Omental fat pad (tissue), 4 donors: ENCODE measurements at places on chromosomes 12 and 14.

DNA sequence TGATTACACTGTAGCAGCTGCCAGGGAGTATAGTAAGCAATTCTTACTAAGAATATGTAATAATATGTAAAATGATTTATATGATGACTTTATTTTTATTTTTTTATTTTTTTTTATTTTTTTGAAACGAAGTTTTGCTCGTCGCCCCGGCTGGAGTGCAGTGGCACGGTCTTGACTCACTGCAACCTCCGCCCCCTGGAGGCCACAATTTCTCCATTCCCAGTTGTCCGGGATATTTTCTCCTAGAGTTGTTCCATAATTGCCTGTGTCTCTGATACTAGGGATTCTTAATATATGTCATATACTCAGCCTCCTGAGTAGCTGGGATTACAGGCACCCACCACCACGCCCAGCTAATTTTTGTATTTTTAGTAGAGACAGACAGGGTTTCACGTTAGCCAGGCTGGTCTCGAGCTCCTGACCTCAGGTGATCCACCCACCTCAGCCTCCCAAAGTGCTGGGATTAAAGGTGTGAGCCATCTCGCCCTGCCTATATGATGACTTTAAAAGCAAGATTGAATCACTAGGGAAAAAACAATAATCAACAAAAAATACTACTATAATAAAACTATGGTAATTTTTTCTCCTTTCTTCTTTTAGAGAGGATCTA lies 12.2 kb upstream of the ITPR2 start:
- peak; percentile 45 for DNase-seq

DNA sequence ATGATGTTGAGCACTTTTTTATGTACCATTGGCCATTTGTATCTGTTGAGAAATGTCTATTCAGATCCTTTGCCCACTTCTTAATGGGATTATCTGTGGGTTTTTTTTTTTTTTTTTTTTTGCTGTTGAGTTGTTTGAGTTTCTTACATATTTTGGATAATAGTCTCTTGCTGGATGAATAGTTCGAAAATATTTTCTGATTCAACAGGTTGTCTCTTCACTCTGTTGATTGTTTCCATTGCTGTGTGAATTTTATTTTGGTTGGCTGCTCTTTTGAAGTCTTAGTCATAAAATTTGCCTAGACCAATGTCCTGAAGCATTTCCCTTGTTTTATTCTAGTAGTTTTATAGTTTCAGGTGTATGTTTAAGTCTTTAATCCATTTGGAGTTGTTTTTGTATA lies 64.5 kb downstream of the CAND1 start:
- no peak for DNase-seq

GRCh38 chr14:20434701-20435581 lies 1.0 kb downstream of the KLHL33 start:
- no peak for DNase-seq

DNA sequence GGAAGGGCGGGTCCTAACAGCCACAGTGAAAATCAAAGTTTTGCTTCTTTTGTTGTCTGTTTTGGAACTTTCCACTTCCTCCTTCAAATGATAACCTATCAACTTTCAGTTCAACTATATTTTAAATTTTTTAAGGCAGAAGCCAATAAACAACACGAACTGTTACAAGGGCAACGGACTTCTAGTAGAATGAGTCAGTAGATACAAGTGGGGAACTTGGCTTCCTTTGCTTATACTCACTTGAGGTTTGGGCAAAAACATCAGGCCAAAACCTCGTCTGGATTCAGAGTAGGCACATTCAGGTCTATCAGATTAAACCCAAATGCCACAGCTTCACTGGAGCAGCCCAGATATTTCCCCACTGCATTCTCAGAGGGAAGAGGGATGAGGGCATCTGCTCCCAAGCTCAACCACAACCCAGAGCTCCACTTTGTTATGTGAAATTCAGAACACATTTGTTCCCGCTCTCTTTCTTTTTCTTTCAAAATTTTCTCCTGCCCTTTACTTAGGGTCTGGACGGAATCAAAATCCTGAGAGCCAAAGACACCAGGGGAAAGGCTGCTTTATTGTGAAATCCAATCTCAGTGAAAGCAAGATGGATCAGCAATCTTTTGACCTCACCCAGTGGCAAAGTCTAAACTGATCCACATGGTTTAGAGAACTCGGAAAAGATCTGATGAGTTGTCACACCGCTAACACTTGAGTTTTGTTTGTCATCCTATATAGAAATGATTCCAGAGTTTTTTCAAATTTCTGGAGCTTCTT lies 152.5 kb upstream of the BTG1 start:
- DNase-seq = no peak

DNA sequence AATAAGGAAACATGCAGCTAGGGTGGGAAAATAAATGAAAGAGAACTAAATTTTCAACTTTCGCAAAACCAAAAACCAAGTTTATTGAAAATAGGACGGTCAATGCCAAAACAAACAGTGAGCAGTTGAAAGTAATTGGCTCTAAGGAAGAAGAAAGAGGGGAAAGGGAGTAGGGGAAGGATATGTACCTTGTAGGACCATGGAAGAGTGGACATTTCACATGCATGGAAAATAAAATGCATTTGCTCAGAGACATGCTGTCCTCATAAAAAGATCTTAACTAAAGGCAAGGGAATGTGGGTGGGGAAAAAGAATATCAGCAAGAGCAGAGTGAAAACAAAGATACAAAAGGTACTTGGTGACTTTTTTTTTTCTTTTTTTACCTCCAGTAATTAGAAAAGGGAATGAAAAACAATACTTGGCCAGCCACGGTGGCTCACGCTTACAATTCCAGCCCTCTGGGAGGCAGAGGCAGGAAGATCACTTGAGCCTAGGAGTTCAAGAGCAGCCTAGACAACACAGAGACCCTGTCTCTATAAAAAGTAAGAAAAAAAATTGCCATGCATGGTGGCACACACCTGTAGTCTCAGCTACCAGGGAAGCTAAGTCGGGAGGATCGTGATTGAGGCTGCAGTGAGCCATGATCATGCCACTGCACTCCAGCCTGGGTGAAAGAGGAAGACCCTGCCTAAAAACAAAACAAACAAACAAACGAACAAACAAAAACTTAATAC lies 6.6 kb downstream of the TXNDC16 start:
- no peak for DNase-seq

GRCh38 chr14:64232095-64232838 lies 61.9 kb downstream of the ESR2 start:
- no peak for DNase-seq

GRCh38 chr12:69348162-69348938 lies at the start of gene LYZ:
TSS of gene LYZ (plus strand) at chr12:69348381. CDS start at chr12:69348409, 28 bp downstream.
- no peak for DNase-seq

GRCh38 chr14:52551696-52552062 lies 626 bp downstream of the TXNDC16 start:
- no peak for DNase-seq

DNA sequence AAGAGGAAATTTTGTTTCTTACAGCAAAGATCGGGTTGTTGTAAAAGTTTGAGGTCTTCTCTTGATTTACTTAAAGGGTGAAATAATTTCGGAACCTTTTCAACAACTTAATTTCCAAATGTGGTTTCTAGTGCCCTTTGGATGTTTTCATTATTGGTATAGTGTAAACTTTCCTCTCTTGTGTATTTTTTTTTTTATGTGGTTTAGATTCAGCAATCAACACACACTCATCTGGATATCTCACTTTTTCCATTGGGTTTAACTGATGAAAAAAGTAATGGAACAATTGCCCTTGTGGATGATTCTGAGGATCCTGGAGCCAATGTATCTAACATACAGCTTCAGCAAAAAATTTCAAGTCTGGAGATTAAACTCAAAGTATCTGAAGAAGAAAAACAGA lies 116.3 kb downstream of the CCDC91 start:
- DNase-seq = no peak

DNA sequence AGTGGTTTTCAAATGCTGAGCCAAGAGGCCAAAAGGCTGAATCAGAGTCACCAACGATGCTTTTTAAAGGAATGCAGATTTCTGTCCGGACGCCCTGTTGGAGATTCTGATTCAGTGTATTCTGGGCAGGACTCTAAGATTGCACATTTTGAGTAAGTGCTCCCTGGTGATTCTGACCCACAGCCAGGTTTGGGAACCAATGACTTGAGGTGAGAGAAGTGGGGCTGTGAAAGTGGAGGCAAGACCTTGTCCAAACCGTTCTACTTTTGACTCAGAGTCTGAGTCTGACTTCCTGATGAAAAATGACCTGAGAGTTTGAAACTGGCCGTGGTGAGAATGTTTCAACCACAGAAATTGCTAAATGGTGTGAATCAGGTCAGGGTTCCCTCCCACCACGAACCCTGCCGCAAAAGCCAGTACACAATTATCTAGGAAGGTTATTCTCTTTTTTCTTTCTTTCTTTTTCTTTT lies 90.2 kb downstream of the NTN4 start:
- DNase-seq = no peak

DNA sequence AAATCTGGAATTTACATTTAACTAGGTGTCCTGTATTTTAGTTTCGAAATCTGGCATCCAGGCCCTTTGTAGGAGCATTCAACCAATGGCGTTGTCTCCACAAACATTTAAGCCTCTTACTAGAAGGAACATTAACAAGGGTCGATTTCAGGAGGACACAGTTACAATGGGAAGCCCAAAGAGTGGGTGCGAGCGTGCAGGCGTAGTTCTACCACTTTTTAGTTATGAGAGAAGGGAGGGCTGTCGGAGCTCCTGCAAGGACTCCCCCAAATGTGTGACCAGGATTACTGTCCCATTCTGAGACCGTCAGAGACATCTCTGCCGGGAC lies 365 bp upstream of the ABHD4 start:
- no peak for DNase-seq

DNA sequence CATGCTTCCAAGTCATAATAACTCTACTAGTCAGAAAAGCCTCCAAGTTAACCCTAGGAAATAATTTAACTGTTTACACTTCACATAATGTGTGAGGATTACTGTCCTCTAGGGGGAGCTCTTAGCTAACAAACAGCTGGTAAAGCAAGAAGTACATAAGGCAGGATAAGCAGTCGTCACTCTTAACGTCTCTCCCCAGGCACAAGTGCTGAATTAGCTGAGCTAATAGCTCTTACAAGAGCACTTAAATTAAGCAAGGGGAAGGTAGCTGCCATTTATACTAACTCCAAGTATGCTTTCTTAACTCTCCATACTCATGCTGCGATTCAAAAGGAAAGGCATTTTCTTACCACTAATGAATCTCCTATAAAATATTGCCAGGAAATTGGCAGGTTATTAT lies 79.3 kb upstream of the TSPAN11 start:
- DNase-seq = no peak

GRCh38 chr12:50597200-50598195 lies 92.7 kb downstream of the DIP2B start:
- no peak for DNase-seq

DNA sequence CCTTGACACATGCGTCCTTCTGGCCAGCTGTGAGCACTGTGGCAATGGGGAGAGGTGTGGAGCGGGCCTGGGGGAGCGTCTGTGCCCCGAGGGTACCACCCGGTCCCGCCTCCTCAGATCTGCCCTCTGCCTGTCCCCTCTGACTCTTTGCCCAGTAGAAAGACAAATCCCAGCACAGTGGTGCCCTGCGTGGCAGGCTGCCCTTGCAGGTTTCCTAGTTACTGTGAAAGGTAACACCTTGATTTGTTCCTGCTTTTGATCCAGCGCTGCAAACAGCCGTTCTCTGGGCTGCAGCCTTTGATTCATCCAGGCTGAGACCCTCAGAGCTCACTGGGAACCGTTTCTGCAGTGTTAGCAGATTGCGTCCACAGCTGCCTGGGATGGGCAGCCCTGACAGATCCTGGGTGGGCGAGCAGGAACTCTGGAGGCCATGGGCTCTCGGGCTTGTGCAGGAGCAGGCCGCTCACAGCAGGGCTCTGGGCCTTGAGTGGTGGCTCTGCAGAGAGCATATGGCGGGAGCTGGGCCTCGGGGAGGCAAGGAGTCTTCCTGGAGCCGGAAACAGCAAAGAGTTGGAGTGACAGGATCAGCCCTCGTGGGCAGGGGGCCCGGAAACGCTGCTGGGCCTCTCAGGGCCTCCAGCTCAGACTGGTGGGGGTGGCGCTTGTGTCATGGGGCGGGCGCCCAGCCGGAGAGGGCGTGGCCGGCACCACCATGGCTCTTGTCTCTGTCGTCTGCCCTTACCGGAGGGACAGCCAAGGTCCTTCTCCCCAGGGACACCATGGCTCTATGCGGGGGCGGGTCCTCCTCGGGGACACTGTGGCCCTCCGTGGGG lies 16.6 kb downstream of the FBRSL1 start:
- DNase-seq = no peak

DNA sequence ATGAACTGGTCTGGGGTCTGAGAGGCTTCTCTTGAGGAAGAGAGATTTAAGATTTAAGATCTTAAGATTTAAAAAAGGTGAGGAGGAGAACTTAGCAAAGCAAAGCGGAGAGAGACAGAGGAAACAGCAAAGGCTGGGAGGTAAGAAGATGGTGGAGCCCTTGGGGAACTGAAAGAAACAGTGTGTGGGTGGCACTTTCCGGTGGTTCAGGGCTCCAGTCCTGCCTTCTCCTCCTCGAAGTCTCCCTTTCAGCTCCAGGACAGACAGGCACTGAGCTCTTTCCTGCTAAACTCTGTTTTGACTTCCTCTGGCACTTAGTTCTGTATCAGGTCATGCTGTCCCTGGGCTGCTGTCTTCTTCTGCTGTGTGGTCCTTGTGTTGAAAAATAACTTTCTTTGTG lies 298.7 kb upstream of the SRRM4 start:
- no peak for DNase-seq

- peak; percentile 55 for DNase-seq
These were observed 87.1 kb downstream of the SINHCAF start for GRCh38 chr12:31238764-31239387.

- no peak for DNase-seq
These were observed 90.2 kb upstream of the TMTC2 start for GRCh38 chr12:82596483-82596882.

GRCh38 chr12:47741340-47741703 lies 16.0 kb upstream of the ENDOU start:
- DNase-seq = peak; percentile 39

GRCh38 chr12:48351022-48351708 lies 446 bp upstream of the ZNF641 start:
- DNase-seq = peak; percentile 45

DNA sequence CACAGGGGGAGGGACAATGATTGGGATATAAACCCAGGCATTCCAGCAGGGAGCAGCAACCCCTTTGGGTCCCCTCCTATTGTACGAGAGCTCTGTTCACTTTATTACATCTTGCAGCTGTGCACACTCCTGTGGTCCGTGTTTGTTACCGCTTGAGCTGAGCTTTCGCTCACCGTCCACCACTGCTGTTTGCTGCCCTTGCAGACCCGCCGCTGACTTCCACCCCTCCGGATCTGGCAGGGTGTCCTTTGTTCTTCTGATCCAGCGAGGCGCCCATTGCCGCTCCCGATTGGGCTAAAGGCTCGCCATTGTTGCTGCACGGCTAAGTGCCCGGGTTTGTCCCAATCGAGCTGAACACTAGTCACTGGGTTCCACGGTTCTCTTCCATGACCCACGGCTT lies 64.1 kb downstream of the E2F7 start:
- no peak for DNase-seq

- DNase-seq = no peak
These were observed 75.4 kb upstream of the PWP1 start for GRCh38 chr12:107610021-107610859.

GRCh38 chr12:124411281-124411878 lies 116.5 kb downstream of the RFLNA start:
- no peak for DNase-seq
